Mucosa of gallbladder (tissue), 1 donor: ENCODE measurements at places on chromosomes 7 and 10. TPM values are rescaled to one million over a fixed set of nuclear protein-coding genes. Genes with fewer than 3 reads are reported as not detected.
A peak's percentile ranks its signal among the peaks of the same experiment; 100 is the strongest.

DNA sequence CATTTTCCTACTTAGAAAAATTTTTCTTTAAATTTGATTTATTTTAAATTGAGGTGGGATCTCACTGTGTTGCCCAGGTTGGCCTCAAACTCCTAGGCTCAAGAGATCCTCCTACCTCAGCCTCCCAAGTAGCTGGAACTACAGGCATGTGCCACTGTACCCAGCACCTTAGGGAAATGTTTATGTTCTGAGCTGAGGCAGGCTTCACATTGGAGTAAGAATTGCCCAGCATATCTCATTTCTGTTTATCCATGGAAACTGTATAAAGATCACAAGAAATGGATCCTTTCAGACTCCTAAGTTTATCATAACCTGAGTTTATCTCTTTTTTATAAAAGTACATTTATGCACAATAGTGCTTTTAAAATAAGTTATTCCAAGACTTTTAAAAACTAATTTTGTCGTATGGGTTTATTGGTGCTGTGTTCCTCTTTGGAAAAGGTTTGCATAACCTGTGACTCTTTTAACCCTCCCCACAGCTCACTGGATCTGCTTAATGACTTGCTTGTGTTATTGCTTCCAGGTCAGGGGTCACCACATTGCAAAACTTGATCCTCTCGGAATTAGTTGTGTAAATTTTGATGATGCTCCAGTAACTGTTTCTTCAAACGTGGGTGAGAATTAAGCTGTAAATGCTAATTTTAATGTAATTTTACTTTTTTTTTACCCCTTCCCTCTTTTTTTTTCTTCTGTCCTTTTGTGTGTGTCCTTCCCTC is 40.7 kb downstream of the OGDH start:
- DNase-seq, result no peak

FGFBP3 gene
- 0.72 TPM for total RNA-seq

GRCh38 chr10:99975106-99975829 is 34.5 kb downstream of the DNMBP start:
- DNase-seq, result no peak

PON1 gene
- total RNA-seq, result 8.9 TPM

SLC26A5 gene
- 0.23 TPM for total RNA-seq

MSS51 gene
- total RNA-seq, result 2.0 TPM

DNA sequence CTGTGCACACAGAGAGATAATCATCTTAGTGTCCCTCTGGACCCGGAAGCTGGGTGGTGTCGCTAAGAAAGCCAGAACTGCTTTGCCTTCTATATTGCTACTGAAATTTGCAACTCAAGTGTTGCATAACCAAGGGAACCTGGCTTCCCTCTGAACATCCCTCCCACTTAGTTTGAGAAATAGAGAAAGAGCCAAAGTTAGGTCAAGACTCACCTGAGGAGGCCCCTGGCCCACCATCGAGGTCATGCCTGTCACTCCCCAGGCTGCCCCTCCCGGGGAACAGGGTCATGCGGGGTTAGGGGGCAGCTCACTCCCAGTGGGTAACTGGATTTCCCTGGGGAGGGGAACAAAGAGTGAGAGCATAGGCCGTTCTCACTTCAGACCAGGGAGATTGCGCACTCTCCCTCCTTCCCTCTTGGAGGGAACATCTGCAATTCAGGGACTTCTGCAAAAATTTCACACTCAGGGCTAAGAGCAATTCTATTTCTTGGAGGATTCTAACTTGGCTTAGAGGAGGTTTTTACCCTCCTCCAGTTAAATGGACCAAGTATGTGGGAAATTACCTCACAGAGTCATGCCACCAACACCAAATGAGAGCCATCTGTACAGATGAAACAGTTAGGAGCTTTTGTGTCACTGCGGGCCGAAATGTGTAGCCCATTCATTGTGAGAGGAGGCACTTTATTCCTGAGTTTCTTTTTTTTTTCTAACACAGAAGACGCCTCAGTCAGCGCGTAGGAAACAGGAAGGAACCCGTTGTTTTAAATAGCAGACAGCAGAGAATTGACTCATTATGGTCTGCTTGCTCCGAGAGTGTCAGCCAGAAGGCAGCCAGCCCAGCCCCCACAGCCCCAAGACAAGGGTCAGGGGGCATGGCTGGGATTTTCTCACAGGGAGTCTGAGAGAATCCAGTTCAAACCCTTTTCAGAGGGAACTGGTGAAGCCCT is 221.3 kb downstream of the ARHGAP12 start:
- DNase-seq, result peak; percentile 49

TMEM139 gene
- 47.8 TPM for total RNA-seq

DNA sequence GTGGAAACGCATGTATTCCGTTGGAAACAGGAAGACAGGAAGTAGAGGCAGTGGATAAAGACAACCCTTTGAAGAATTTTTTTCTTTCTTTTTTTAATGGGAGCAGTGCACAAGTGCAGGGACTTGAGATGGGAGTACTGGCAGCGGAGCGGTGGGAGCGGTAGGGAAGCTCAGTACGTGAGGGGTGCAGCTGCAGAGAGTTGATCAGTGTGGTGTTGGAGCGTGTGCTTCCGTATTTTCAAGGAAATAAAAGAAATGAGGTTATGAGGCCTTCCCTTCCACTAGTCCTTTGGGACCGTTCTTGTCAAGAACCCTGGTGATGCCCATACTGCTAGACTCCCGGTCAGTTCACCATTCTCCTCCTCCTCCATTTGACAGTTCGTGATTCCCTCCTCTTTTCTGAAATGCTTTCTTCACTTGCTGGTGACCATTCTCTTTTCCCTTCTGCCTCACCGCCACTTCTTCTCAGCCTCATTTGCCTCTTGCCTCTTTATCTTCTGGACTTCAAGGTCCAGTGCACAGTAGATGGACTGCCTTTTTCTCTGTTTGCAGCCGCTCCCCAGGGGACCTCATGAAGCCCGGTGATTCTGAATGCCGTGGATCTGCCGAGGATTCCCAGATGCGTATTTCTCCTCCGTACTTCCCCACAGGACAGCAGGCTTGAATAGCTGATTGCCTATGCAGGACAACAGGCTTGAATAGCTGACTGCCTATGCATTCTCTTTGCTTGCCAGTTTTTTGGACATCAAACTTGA is 39.1 kb upstream of the TMEM236 start:
- no peak for DNase-seq

- DNase-seq, result no peak
These were observed 107.2 kb downstream of the CDK6 start for GRCh38 chr7:92729172-92729571.

- no peak for DNase-seq
These were observed 290.1 kb upstream of the KCND2 start for GRCh38 chr7:119982884-119983283.

MYH16 gene
- 0.32 TPM for total RNA-seq

DNA sequence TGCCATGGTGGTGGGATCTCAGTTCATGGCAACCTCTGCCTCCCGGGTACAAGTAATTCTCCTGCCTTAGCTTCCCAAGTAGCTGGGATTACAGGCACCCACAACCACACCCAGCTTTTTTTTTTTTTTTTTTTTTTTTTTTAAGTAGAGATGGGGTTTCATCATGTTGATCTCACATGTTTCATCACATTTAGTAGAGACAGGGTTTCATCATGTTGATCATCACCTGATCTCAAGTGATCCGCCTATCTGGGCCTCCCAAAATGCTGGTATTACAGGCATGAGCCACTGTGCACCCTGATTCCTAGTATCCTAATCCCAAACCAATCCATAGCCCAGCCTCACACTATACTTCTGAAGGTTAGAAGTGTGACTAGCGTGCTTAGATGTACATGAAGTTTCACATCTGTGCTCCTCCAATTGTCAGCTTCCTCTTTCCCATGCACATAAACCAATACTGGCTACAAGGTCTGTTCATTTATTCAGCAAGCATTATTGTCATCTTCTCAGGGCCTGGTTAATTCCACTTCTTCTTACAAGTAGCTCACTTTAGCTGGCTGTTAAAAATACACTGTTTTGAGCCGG is 6.8 kb upstream of the NAT16 start:
- no peak for DNase-seq

DNA sequence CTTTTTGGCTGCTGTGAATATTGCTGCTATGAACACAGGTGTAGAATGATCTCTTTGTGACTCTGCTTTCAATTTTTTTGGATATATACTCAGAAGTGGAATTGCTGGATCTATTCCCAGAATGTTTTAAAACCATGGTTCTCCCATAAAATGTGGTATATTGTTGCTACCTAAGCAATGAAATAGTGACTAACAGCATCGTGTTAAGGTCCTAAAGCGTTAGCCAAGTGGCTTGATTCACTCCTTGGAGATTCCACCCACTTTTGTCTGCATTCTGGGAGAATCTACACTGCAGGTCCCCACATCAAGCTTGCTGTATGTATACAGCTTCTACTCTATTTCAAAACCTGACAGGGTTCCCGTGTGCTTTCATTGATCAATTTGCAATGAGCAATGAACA is 105.6 kb downstream of the CDK6 start:
- no peak for DNase-seq

SLC13A1 gene
- total RNA-seq, result 132 TPM

GRCh38 chr7:117364339-117365080 is 41.7 kb upstream of the WNT2 start:
- DNase-seq, result no peak

DNA sequence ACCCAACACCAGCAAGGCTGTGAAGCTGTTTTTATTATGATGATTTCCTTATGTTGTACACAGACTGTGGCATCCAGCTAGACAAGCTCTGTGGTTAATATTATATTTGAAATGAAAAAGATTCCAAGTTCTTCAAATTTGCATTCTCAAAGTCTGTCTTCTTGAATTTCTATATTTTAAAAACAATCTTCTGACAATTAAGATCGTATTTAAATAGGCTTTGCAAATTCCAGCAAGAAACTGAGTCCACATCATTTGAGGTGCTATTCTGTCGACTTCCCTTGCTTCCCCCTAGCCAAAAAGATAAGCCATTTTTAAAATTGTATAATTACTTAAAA is 73.1 kb upstream of the TOMM7 start:
- no peak for DNase-seq
